ENCODE measurements at places on chromosomes 11 and 22.

DNA sequence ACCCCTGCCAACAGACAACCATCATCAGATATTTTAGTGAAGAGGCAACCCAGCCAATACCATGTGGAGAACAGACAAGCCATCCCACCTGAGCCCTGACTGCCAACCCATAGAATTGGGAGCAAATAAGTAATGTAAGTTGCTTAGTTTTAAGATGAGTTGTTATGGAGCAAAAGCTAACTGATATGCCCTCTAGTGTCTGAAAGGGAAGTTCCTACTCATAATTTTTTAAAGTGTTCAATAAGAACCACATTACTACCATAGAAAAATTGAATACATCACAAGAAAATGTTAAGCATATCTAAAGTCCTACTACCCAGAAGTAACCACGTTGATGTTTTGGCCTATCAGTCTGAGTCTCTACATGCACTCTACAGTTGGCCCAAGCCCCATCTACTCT lies 50.8 kb upstream of the SLC36A4 start:
- DNase-seq: no peak

DNA sequence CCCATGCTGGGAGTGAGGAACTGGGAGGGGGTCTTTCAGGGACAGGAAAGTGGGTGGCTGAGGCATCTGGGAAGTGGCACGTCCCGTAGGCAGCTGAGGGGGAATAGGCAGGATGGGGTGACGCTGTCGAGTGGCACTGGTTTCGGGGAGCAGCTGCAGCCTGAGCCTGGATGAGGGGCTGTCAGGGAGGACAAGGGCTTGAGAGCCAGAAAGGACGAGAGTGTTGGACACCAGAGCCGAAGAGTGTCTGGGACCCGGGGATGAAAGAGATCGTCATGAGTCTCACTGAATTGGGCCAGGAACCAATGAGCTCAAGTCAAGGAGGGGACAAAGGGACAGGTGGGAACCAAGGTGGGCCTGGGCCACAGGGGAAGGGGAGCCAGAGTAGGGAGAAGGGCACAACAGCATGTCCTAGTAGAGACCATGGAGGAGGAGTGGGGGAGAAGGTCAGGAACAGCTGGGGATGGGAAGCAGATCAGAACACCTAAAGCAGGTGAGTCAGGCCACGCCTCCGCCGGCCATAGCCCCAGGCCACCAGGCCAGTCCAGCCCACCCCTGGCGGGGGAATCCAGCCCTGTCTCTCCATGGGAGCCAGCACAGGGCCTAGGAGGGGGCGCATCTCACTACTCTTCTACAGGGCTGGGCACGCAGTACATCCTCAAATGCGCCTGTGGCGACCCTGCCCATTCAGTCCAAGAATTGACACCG lies 4.2 kb downstream of the RAB3IL1 start:
- no peak for DNase-seq

DNA sequence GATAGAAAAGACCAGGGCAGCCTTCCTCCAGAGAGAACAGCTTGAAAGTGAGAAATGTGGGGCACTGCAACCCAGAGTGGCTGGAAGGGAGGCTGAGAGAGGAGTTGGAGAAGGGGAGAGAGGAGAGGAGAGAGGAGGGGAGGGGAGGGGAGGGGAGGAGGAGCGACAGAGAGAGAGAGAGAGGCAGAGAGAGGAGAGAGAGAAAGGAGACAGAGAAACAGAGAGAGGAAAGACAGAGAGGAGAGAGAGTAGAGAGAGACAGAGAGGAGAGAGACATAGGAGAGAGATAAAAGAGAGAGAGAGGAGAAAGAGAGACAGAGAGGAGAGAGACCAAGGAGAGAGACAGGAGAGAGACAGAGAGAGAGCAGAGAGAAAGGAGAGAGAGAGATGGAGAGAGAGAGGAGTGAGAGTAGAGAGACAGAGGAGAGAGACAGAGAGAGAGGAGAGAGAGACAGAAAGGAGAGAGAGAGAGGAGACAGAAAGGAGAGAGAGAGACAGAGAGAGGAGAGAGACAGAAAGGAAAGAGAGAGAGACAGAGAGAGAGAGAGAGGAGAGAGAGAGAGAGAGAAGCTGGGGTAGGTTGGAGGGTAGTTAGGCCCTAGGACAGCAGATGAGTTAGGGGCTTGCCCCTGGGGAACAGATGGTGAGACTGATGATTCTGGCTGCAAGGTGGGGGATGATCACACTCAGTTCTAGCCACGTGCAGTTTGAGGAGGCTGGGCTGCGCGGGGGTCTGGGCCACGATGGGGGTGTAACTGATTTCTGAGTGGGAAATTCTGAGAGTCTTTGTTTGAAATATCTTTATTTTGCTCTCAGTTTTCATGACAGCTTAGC lies 8.5 kb upstream of the SCYL1 start:
- no peak for DNase-seq

- no peak for DNase-seq
Measured at GRCh38 chr11:71244116-71244810, 8.1 kb downstream of the SHANK2 start.
